ENCODE measurements at places on chromosomes 7 and 10.

GRCh38 chr10:48926764-48927540 lies 12.7 kb downstream of the LRRC18 start:
- no peak for DNase-seq

DNA sequence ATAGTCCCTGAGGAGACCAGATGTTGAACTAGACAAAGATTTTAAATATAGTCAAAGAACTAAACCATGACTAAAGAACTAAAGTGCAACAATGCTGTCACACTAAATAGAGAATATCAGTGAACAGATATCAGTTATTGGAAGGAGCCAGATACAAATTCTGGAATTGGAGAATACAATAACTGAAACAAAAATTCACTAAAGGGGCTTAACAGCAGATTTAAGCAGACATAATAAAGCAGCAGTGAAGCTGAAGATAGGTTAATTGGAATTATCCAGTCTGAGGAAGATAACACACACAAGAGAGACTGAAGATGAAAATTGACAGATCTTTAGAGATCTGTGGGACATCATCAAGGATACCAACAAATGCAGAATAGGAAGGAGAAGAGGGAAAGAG lies 10.4 kb downstream of the KPNA7 start:
- no peak for DNase-seq

- no peak for DNase-seq
These were observed 106.4 kb downstream of the CH25H start for GRCh38 chr10:89100680-89101079.

- DNase-seq = no peak
These were observed 87.9 kb downstream of the KCND2 start for GRCh38 chr7:120360918-120361317.

- DNase-seq = no peak
These were observed 18.3 kb downstream of the STK32C start for GRCh38 chr10:132289439-132289838.

- no peak for DNase-seq
These were observed 4.7 kb downstream of the RARRES2 start for GRCh38 chr7:150336746-150337145.

GRCh38 chr7:98119256-98119918 lies 12.7 kb downstream of the LMTK2 start:
- DNase-seq = no peak

DNA sequence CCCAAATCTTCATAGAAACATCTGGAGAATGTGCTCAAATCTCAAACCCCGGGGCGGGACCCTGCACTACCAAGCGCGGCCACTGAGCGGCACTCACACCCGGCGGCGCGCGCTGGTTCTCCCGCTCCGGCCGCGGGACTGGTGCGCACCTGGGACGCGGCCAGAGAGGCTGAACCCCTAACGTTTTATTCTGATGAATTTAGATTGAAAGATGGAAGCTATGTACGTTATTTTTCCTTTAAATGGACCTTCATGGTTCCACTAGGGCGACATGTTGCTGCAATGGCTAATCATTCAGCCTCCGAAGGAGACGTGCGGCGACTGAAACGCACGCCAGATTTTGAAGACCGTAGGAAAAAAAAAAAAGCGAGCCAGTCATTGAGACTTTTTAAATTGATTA lies 107.0 kb upstream of the INSIG1 start:
- peak; percentile 72 for DNase-seq

GRCh38 chr7:2861509-2861908 lies 17.4 kb upstream of the GNA12 start:
- no peak for DNase-seq

DNA sequence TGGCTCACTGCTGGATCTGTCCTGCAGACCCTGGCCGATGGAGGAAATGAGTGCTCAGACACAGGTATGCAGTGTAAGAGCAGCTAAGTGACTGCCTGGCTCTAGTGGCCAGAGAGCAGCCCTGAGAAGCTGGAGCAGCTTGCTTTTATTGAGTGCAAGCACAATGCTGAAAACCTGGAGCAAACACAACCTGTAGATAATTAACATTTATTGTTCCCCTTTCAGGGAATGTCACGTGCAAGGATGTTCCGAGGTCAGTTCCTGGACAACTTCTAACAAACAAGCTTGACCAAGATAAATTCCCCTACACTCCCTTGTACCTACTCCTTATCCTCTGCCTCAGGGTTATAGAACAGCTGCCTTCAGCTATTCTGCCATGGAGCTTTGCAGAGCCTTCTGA lies 31.3 kb downstream of the DDC start:
- no peak for DNase-seq

DNA sequence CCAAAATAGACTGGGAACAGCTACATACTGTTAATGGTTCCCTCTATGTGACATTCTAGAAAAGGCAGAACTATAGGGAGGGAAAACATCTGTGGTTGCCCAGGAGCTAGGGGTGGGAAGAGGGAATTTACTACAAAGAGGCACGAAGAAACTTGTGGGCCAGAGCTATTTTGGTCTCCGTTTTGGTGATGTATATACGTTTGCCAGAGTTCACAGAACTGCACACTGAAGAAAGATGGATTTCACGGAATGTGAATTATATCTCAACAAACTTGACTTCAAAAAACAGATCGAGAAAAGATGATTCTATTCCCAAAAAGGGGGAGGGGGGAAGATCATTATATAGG lies 386 bp upstream of the AS3MT start:
- no peak for DNase-seq

DNA sequence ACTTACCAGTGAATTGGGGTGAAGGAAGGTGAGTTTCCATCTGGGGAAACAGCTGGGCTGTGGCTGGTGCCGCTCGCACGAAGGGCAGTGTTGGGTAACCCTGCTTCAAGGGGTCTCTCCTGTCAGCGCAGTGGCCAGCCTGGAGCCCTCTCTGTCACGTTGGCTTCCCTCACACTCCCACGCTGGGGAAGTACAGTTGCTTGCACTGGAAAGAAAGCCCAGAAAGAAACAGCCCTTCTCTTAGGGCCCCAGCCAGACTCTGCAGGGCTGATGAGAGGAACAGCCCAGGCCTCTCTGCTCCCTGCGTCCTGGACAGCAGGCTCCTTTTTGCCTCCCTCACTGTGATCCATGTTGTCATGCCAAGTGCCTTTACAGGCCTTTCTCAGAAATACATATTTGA lies 40.3 kb upstream of the TRIM8 start:
- DNase-seq = no peak

- DNase-seq = no peak
These were observed 14.2 kb downstream of the DUSP5 start for GRCh38 chr10:110511734-110512449.

DNA sequence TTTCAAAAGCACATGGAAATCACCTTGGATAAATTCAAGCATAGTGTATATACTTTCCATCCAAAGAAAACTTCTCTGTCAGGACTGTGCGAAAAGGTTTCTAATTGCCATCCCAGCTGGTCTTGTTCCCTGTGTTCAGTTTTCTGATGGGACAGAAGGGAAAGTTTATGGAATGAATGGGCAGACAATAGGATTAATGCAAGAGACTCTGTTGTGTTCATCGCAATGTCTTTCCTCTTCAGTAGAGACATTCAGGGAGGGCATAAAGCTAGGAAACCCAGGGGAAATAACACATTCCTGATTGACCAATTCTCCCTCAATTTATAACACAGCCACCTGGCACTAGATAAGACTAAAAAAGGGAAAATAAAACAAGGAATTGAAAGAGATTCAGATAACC lies 78.9 kb downstream of the CACNA2D1 start:
- DNase-seq = no peak

GRCh38 chr7:3984456-3984855 lies 683.4 kb downstream of the SDK1 start:
- no peak for DNase-seq

DNA sequence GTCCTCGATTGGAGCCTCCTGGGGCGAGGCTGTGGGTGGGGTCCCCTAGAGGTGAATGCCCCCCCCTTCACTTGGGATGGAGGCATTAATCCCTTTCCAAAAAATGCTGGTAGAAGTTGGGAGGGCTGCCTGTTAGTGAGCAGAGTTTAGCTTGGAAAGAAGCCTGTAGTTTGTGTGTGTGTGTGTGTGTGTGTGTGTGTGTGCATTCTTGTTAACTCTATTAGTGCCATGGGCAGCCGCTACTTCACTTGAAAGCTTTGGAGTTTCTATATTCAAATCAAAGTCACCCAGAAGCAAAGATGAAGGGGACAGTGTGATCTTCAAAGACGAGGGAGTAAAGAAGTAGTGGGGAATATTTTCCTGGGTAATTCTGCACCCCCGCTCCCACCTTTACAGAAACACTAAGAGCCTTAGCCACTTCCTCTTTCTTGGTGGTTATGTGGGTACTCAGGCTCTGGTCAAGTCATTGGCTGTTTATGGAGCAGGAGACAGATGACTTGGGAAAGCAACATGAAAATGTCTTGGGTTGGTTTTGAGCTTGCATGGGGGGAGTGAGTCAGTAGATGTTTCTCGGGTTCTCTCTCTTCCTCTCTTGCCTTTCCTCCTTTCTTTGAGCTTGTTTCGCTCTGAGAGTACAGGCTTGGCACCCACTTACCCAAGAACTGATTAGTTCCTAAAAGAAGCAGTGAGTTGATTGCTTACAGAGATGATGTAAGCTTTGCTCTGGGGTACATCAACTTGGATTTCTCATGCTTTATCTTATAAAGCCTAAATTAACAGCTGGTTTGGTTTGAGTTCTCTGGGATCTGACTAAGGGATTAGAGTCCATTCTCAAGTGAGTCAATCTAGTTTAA lies 35.9 kb downstream of the TCF7L2 start:
- no peak for DNase-seq

DNA sequence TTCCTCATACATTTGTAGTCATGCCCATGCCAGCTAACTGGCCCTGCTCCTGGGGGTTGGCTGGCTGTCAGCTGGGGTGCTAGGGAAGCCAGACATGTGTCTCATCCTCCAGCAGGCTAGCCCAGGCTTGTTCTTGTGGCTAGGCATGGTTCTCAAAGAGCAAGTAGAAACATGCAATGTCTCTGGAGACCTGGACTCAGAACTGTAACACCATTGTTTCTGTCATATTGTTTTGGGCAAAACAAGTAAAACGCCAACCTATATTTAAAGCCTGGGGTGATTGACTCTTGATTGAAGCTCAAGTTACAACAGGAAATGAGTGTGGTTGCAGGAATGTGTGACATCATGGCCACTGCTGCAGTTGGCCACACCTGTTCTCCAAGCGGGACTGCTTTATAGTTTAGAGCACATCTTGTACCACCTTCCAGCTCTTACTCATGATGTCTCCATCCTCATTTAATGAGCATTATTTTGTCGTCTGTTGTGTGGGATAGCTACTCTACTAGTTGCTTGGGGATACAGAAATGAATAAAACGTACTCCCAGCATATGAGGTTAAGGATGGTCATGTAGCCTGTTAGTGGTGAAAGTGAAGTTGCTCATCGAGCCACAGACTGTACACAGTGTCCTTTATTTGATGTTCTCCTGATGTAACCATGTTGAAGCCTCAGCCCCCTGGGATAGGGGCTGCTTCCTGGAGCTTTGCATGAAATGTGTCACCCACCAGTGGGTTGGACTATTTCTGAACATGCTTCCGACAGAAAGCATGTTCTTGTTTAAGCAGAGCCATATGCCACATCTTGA lies 168.4 kb downstream of the SORCS3 start:
- DNase-seq = no peak

GRCh38 chr7:48305661-48306060 lies 134.4 kb downstream of the ABCA13 start:
- no peak for DNase-seq

DNA sequence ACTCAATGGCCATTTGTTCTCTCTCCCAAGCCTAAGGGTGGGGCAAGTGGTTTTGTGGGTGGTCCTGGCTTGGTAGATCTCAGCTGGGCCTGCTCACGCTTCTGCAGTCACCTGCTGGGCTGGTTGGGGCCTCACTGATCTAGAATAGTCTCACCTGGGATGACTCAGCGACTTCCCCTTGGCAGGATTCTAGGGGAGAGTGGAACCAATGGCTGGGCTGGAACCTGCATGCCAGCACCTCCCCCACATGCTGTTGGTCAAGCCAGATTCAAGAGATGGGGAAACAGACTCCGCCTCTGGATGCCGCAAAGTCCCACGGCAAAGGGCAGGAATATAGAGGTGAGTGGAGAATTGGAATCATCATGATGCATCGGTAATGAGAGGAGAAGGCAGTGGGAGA lies 292.9 kb upstream of the NPVF start:
- no peak for DNase-seq

Measured in activated CD4-positive, alpha-beta memory T cell treated with anti-CD3 and anti-CD28 coated beads, Interleukin-2, amount 10 ng/mL, durations not matched to agents 7 days and 5 days (primary cell).